NCI-H1105 treated with DMSO at 0.1 percent for 48 hours (cell line): ENCODE measurements at places on chromosomes 1 and 21.

GRCh38 chr1:233355841-233356704 is 28.5 kb downstream of the MAP3K21 start:
- DNase-seq = no peak

- DNase-seq = no peak
Measured at GRCh38 chr1:116587501-116588227, 16.8 kb upstream of the CD58 start.

DNA sequence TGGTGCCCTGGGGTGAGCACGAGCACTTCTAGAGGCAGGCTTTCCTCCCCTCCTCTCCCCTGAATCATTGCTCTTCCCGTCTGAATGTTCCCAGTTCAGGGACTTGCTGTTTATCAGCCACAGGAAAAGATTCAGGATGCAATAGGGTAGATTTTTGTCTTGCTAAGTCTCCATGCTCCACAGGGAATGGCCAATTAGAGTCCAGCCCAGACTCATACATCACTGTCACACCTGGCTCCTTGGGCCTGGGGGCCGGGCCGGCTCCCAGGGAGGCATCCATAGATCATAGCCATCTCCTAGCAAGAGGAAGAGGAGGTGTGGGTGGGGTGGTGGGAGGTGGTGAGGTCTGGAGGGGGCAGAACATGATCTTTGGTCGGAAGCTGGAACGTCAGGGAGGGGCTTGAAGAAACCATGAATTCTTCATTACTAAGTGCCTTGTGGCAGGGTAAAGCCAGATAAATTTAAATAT is 83.4 kb downstream of the LRRN2 start:
- DNase-seq = no peak

DNA sequence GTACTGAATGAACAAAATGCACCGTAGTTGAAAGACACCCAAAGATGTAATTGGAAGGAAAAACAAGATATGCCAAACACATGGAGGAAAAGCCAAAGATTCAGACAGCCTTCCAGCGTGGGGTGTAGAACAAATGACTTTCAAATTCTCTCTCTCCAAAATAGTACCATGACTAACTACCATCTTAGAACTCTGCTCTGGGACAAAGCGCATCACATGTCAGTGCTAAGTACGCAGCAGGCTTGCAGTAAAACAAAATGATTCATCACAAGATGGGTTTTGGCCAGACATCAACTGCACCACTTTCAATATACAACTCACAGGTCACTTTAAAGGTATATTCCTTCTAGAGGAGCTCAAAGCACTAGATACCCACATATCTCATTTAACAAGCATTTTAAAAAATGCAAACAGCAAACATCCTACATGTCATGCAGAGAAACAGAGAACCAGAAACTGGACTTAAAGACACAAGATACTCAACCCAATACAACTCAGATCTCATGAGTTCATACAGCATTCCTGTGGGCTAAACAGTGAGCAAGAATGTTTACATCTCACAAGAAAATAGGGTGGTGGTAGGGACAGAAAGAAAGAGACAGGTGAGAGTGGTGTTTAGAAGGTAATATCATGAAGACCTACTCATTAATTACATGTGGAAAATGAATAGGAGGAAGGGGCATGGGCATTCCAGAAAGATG is 75.7 kb downstream of the BCAR3 start:
- no peak for DNase-seq
